A549 treated with Hydrocortisone at 1 μM for 4 hours (cell line): ENCODE measurements at places on chromosomes 2 and 18. TPM values are rescaled to one million over a fixed set of nuclear protein-coding genes. Genes with fewer than 3 reads are reported as not detected.

LBX2 gene
- 2.4 to 4.3 TPM (median 3.6 TPM) in 5 replicates for total RNA-seq

FLACC1 gene
- total RNA-seq: 0.16 to 0.46 TPM (median 0.17 TPM) in 5 replicates

RTP5 gene
- total RNA-seq: not detected in 5 replicates

GKN1 gene
- 0.37 to 0.94 TPM (median 0.48 TPM) in 5 replicates for total RNA-seq

MROH2A gene
- total RNA-seq: 0.12 to 0.29 TPM (median 0.21 TPM) in 4 of 5 replicates, not detected in the other
